H1 (cell line): ENCODE measurements at places on chromosomes 11 and 22. TPM values are rescaled to one million over a fixed set of nuclear protein-coding genes. Genes with fewer than 3 reads are reported as not detected.
A peak's percentile ranks its signal among the peaks of the same experiment; 100 is the strongest.

DNA sequence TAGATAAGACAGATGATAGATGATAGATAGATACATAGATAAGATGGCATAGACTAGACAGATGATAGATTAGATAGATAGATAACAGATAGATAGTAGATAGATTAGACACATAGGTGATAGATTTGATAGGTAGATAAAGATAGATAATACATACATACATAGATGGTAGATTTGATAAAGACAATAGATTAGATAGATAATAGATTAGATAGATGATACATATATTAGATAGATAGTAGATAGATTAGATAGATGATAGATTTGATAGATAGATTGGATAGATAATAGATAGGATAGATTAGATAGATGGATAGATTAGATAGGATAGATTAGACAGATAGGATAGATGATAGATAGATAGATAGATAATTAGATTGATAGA lies 327.6 kb downstream of the BRD1 start:
- DNase-seq: no peak

GRCh38 chr11:131668500-131669400 lies 298.3 kb downstream of the NTM start:
- DNase-seq: no peak

DNA sequence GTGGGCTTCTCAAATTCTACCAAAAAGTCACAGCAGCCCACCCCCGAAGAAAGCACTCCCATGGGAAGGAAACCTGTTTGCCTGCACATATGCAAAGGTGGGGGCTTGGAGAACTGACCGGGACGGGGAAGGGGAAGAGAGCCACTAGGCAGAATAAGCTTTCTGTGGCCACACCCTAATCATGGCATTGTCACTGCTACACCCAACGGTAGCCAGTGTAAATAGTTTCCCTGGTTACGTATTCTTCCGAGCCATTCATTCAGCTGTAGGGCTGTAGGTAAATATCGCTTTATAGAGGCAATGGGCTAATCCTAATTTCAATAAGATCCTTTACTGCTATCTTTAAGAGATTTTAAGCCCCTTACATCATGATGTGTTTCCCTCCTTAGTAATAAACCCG lies 61.7 kb downstream of the PRDM11 start:
- DNase-seq: no peak

DNA sequence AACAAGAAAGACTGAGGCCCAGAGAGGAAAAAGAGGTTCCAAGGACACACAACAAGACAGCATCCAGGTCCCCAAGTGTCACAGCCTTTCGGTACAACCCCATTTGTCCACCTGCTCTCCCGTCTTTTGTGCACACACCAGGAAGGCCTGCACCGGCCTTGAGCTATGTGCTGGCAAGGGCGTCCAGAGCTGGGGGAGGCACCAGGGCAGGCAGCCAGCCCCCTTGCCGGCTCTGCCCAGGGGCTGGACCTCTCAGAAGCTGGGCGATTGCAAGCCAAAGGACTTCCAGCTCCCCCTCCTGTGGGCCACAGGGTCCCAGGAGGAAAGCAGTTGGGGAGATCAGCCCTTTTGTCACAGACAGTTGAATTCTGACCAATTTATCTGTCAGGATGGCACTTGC lies 210.5 kb downstream of the MN1 start:
- DNase-seq: no peak

- DNase-seq: no peak
Observed at GRCh38 chr11:46520971-46521745, 72.7 kb downstream of the AMBRA1 start.

DNA sequence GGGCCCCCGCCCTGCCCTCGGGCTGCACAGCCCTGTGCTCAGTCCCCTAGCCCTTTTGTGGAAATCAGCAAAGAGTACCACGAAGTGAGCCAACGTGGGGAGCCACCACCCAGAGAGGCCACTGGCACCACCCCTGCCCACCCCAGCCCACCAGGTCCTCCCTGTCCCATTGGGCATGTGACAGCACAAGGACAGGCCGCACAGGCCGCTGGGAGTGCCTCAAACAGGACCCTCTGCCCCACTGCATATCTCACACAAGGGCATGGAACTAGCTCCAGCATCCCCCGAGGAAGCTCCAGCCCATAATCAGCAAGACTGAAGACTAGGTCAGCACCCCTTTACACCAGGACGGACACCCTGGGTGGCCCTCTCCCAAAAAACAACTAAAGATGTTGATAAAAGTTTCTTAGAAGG lies 29.7 kb downstream of the GNB1L start:
- no peak for DNase-seq

- no peak for DNase-seq
Observed at GRCh38 chr11:113448316-113448677, 26.9 kb downstream of the DRD2 start.

DNA sequence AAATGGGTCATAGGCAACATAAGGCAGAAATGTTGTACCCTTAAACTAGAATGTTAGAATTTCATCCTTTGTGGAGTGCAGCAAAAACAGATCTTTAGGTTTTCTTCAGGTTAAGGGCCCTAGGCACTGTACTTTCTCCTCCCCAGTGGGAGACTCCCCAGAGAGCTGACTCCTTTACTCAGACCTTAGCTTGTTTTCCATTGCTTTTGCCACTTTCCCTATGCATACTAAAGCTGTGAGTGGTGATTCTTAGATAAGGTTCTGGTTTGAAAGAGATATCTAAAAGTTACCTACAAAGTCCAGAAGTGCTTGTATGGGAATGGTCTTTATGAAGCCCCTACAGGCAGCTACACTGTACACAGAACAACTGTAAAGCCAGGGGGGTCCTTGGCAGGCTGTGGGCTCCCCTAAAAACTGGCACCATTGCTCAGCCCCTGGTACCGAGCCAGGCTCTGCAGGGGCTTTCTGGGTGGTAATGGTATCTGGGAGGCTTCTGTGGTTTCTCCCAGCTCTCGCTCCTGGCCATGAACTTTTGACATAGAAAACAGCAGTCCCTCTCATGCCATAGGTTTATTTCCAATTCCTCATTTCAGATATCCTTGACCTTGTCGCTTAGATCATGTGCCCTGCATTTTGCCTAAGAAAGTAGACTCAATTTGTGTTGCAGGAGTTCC lies 23.2 kb downstream of the AMOTL1 start:
- no peak for DNase-seq

GRCh38 chr11:6576471-6577373 lies 26.7 kb downstream of the RRP8 start:
- peak; percentile 26 for DNase-seq

GRCh38 chr11:112465433-112466024 lies 204.9 kb upstream of the PLET1 start:
- DNase-seq: no peak

DNA sequence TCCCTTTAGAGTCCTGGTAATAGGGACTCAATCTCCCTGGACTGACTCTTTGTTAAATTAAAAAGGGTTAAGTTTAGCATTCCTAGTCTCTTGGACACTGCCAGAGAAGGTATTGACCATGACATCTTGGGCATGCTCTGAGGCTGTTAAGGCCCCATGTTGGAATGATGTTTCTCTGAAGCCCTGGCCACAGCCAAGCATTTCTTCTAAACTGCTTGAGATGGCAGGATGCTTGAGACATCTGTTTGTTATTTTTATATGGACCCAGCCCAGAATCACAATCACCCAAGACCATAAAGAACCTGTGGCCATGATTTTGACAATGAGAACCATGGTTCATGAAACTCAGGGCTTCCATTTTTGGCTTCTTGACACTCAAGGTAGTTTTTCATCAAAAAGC lies 5.5 kb upstream of the ANKK1 start:
- no peak for DNase-seq

GRCh38 chr11:13111813-13112130 lies 102.7 kb downstream of the RASSF10 start:
- DNase-seq: no peak

DNA sequence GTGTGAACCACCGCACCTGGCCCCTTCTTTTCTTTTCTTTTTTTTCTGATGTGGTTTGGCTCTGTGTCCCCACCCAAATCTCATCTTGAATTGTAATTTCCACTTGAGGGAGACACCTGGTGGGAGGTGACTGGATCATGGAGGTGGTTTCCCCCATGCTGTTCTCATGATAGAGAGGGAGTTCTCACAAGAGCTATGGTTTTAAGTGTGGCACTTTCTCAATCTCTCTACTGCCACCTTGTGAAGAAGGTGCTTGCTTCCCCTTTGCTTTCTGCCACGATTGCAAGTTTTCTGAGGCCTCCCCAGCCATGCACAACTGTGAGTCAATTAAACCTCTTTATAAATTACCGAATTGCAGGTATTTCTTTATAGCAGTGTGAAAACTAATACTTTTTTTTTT lies 4.9 kb upstream of the TCN2 start:
- DNase-seq: no peak

- no peak for DNase-seq
Observed at GRCh38 chr22:49351761-49352227, 475.9 kb downstream of the BRD1 start.

- DNase-seq: no peak
Observed at GRCh38 chr22:20645954-20646353, 128.0 kb upstream of the SERPIND1 start.

GRCh38 chr11:9200471-9200870 lies 64.7 kb downstream of the DENND5A start:
- no peak for DNase-seq

- no peak for DNase-seq
Observed at GRCh38 chr11:100630898-100631297, 56.2 kb upstream of the ARHGAP42 start.

GRCh38 chr11:90438069-90438468 lies 215.2 kb upstream of the CHORDC1 start:
- DNase-seq: no peak

GRCh38 chr22:44927463-44928135 lies 82.2 kb downstream of the PHF21B start:
- DNase-seq: no peak

- no peak for DNase-seq
Observed at GRCh38 chr11:2550606-2550970, 105.8 kb downstream of the KCNQ1 start.

DNA sequence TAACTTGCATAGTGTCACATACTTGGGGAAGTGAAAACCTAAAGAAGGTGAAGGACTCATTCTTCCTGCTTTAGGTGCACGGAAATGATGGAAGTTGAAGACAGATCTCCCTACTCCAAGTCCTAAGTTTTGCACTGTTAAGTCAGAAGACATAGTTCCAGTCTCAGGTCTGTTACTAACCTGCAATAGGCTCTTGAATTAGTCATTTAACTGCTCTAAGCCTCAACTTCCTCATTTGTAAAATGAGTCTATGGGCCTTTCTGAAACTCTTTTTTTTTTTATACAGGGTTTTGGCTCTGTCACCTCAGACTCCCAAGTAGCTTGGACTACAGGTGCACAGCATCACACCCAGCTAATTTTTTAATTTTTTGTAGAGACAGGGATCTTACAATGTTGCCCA lies 30.8 kb upstream of the POU2AF1 start:
- DNase-seq: no peak

DNA sequence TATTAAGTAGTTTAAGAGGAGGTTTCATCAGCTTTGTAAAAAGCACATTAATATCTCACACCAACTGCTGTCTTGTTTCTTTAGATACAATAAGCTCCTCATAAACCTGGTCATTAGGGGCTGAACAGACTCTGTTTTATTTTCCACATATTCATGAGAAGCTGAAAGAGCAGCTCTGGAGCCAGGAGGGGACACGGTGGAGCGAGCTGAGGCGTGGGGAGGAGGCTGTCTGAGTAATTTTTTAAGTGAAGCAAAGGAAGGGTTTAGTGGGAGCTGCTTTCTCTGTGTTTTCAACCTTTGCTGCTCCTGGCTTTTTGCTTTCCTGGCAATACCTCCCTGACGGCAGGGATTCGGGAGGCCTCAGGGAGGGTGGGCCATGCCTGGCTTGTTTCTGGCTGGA lies 67.0 kb upstream of the EIF3D start:
- DNase-seq: no peak

- no peak for DNase-seq
Observed at GRCh38 chr11:93199616-93200015, 1.8 kb upstream of the SLC36A4 start.

GRCh38 chr22:42856179-42856864 lies 751 bp downstream of the ARFGAP3 start:
- DNase-seq: peak; percentile 72

DNA sequence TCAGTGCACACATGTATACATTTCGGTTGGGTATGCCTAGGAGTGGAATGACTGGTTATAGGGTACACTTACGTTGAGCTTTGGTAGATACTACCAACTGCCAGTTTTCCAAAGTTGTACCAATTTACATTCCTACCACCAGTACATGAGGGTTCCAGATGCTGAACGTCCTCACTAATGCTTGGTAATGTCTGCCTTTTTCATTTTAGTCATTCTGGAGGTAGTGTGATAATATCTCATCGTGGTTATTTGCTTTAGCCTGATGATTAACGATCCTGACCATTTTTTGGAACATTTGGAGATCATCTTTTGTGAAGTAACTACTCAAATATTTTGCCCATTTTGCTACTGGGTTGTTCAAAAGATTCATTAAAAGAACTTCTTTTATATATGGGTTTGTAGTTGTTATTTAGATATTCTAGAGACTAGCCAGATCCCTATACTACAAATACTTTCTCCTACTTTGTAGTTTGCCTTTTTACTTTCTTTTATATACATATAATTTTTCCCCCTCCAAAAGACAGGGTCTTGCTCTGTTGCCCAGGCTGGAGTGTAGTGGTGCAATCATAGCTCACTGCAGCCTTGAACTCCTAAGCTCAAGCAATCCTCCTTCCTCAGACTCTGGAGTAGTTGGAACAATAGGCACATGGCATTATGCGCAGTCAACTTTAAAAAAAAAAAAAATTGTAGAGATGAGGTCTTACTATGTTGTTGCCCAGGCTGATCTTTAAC lies 62.1 kb downstream of the RBFOX2 start:
- no peak for DNase-seq

GRCh38 chr11:115364896-115365295 lies 139.3 kb downstream of the CADM1 start:
- no peak for DNase-seq

- no peak for DNase-seq
Observed at GRCh38 chr11:117417342-117417741, 89.7 kb downstream of the CEP164 start.

DNA sequence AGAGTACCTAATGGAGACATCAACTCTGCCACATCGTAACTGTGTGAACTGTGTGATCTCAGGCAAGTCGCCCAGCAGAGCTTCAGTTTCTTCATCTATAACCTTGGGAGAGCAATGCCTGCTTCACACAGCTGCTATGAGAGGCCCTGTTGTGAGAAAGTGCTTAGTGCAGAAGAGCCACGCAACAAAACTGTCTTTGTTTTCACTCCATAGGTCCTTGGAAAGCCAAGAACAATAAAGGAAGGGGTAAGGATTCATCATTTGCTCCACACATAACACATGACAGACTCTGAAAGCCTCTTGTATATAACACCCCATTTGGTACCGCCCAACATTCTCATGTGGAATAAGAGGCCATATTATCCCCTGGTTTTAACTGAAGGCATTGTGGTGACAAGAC lies 231.9 kb upstream of the ISX start:
- DNase-seq: no peak

The DNAJC4 gene
- total RNA-seq: 14.6 and 17.8 TPM in 2 replicates

The CDC42EP2 gene
- total RNA-seq: 11.7 and 11.8 TPM in 2 replicates

The ALDH3B2 gene
- total RNA-seq: not detected in 2 replicates

The P4HA3 gene
- total RNA-seq: not detected in 2 replicates

The CCDC73 gene
- total RNA-seq: not detected in 2 replicates

The OR11H1 gene
- total RNA-seq: not detected in 2 replicates

The GUCY1A2 gene
- total RNA-seq: 1.6 and 1.9 TPM in 2 replicates

The HEPN1 gene
- total RNA-seq: not detected in 2 replicates

The OVCH2 gene
- total RNA-seq: 0.78 and 1.1 TPM in 2 replicates

The TMEM86A gene
- 1.7 and 2.0 TPM in 2 replicates for total RNA-seq

The MUC6 gene
- not detected in 2 replicates for total RNA-seq

The C11orf87 gene
- total RNA-seq: 0.22 and 0.29 TPM in 2 replicates

The PISD gene
- 46.0 and 47.8 TPM in 2 replicates for total RNA-seq
